ENCODE measurements at places on chromosomes 4 and X. TPM values are rescaled to one million over a fixed set of nuclear protein-coding genes. Genes with fewer than 3 reads are reported as not detected.

- DNase-seq: no peak
Measured at GRCh38 chr4:7326693-7327340, 107.9 kb downstream of the PSAPL1 start.

DNA sequence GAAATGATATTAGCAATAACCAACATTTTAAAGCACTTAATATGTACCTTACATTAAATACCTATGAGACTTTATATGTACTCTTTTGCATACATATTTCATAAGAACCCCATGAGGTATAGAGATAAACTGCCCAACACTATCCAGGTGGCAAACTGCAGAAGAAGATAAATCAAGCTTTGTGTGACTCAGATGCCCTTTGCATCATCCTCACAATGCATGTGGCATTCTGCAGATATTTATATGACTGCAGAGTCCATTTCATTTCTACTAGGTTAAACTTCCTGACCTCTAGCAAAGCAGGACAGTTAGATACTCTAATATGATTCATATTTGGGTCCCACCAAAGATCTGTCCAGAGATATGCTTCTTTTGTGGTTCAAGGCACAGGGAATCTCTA is 85.6 kb upstream of the RASGEF1B start:
- no peak for DNase-seq

GRCh38 chrX:98407584-98407983 is 1523.9 kb downstream of the RPA4 start:
- DNase-seq: no peak

GRCh38 chrX:149916745-149917392 is 12.5 kb upstream of the HSFX4 start:
- DNase-seq: no peak

DNA sequence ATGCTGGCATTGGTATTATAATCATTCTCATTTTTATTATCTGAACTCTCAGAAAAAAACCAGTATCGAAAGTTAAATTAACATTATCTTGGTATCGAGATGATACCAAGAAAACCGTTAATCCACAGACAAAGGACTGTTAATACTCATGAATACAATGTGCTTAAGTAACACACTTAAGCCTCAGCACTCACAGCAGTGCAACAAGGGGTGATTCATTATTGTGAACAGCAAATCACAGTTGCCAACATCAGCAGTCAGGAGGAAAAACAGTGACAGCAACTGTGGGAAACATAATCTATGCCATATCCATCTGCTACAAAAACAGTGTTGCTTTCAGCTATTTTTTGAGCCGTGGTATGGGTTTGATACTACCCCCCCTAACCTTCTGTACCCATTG is 210.9 kb upstream of the ATOH1 start:
- DNase-seq: no peak

DNA sequence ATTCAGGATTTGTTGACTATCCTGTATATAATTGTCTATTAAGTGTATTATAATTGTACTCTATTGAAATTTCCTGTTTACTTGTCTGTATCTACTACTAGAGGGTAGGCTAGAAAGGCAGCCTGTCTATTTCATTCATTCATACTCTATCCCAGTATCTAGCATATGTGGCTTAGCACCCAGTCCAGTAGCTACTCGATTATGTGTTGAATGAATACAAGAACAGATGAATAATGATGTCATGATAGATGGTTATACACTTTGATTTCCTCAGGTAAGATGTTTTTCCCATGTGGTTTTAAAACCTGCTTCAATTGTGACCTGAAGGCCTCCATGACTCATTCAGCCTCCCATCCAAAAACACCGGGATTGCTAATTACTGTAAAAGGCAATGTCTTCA is 68.0 kb downstream of the IL21 start:
- DNase-seq: no peak

GRCh38 chr4:97238956-97239666 is 904.2 kb downstream of the STPG2 start:
- DNase-seq: no peak

DNA sequence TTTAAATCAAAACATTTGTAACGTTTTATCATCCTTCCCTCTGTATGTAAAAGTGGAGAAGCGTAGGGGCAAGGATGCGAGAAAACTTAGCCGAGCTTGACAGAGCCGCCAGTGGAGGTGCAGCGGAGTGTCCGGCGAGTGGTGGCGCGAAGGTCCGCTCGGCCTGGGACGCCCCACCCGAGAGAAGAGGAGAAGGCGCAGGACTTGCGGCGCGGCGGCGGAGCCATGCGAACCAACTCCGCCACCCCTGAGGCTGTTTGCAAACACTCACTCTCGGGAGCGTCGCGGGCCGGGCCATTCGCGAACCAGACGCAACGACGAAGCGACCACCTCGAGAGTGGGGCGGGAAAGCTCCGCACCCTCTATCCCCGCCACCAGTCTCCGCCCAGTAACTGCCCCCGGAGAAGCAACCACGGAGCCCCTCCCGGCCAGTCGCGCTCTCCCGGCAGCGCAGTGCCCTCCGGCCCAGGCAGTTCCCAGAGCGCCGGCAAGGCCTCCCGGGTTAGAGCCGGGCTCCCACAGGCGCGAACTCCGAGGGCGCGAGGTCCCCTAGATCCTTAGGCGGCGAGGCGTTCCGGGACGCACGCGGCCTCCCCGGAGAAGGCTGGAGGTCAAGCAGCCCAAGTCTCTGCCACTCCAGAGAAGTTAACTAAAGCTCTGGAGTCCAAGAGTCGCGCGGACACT is 2.3 kb upstream of the MAB21L2 start:
- DNase-seq: no peak

- DNase-seq: no peak
Measured at GRCh38 chr4:20268028-20268427, 16.3 kb downstream of the SLIT2 start.

DNA sequence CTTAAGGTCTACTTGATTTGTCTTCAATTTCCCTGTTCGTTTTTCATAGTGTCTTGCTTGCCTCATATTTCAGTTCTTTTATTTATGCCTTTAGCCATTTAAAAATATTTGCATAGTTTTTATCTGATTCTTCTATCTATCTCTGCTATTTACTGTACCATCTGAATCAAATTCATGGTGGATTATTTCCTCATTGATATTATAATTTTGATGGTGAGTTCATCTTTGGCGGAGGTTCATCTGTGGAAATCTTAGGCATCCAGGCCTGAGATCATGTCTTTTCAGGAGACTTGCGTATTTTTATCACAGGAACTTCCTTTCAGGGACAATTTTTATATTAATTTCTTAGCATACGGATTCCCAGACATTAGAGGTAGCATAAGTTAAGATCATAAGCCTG is 275.2 kb downstream of the STPG2 start:
- no peak for DNase-seq

DNA sequence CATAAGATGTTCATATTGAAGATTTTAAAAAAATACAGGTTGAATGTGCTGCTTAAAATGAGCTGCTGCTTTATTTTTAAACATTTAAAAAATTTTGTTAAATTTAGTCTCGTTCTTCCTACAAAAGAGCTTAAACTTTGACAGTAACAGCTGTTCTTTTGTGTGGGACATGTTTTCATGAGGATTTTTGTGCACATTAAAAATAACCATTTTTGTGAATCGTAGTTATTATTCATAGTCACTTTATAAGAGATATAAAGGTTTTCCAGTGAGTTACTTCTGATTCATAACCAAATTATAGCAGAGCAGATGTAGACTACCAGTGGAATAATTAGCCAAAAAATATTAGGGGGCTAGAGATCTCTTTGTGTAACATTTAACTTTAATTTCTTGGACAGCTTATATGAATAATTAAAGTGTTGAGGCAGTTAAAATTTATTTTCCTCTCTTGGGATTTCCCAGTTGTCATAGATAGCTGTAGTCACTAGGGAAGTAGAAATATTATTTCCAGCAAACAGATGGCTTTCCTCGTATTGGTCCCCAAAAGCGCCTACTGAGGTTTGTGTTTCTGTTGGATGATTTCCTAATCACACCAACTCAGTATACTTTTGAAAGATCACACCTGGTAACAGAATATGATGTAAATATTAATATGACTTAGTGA is 24.2 kb downstream of the RBPJ start:
- DNase-seq: no peak

DNA sequence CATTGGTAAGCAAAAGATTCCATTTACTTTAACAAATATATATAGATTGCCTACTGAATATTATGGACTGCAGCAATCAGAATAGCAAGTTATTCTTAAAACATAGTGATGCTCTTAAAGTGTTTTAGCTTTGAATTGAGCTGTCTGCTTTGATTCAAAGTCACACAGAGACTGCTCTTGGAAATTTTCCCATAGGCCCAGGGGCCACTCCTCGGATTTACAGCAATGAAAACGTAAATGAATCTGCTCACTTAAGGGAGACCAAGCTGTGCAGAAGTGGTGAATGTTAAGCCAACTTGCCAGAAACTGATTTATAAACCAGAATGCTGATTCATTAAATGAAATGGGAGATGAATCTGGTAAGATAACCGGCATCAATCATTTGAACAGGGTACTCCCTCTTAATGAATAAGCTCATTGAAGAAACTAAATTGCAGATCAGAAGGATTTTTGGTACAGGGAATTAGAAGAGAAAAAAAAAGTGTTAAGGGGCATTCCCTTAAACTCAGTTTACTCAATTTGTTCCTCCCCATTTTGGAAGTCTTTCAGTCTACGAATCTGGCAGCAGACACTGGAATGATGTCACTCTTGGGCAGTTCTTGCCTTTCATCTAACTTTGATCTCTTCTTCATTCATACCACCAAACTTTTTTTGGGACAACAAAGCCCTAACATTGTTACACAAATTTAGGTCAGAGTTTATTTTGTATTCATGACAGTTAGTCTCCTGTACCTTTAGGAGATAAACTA is 363.3 kb upstream of the MAGEB2 start:
- DNase-seq: no peak

DNA sequence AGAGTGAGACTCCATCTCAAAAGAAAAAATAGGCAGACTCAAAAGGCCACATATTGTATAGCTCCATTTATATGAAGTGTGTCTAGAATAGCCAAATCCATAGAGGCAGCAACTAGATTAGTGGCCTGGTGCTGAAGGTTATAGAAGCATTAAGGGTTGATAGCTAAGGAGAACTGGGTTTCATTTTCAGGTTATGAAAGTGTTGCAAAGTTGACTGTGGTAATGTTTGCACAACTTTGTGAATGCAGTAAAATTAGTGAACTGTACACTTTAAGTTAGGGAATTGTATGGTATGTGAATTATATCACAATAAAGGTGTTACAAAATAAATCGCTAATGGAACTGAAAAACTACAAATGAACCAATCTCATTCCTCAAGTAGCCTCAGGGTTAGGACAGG is 28.3 kb downstream of the TXLNG start:
- no peak for DNase-seq

- no peak for DNase-seq
Measured at GRCh38 chrX:70592091-70592490, 147.5 kb downstream of the DLG3 start.

- no peak for DNase-seq
Measured at GRCh38 chr4:79141530-79141929, 184.3 kb downstream of the NAA11 start.

DNA sequence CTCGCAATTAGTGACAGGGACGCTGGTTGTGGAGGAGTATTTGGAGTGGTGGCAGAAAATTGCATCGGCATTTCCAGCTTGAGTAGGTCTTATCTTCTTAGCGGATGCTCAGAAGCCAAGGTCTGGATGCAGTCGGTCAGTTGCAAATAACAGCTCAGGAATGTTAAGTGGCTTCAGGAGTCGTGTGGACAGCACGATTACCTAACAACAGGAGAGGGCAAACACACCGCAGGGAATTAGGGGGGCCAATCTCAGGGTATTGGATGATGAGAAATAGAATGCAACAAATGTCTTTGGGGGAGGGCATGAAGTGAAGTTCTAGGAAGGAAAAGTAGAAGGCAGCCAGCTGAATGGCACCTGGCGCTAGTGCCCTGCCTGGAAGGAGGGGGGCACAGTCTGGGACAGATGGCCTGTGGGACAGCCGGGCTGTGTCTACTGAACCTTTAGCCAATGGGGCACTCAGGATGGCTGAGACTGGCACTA is 11.8 kb downstream of the RASL11B start:
- DNase-seq: no peak

- DNase-seq: no peak
Measured at GRCh38 chr4:8723222-8723980, 130.8 kb downstream of the CPZ start.

- DNase-seq: no peak
Measured at GRCh38 chrX:150158554-150159332, 204.4 kb upstream of the MAMLD1 start.

Gene GPR143
- polyA plus RNA-seq: 0.53 TPM

Gene PABPC4L
- not detected for polyA plus RNA-seq

Gene PGM2
- polyA plus RNA-seq: 18.1 TPM

Gene BMX
- polyA plus RNA-seq: not detected

Gene HPSE
- polyA plus RNA-seq: 1.7 TPM

Gene ASB5
- polyA plus RNA-seq: not detected

Gene SLC38A5
- 9.9 TPM for polyA plus RNA-seq

Gene SLITRK4
- polyA plus RNA-seq: not detected

Data from naive B cell (primary cell).